Progenitor cell of endocrine pancreas (in vitro differentiated cells): ENCODE measurements at places on chromosomes 12 and 14. TPM values are rescaled to one million over a fixed set of nuclear protein-coding genes. Genes with fewer than 3 reads are reported as not detected.

The PLEKHD1 gene
- total RNA-seq, result 1.5 and 2.0 TPM in 2 replicates

The VWF gene
- total RNA-seq, result 0.10 and 0.22 TPM in 2 replicates

GRCh38 chr14:73223049-73223448 is 14.3 kb upstream of the PAPLN start:
- H3K4me3 ChIP-seq, result no peak overlapping the region
- H3K4me1 ChIP-seq, result peaks cover under 1% of the 10 kb centered on the region
- peaks cover 18% of the 10 kb centered on the region for H3K36me3 ChIP-seq
- no peaks in the 10 kb centered on the region for H3K27me3 ChIP-seq

GRCh38 chr12:116922194-116922897 is 11.6 kb downstream of the FBXW8 start:
- peaks cover 51% of the 10 kb centered on the region for H3K4me1 ChIP-seq
- peaks cover 4% of the 10 kb centered on the region for H3K36me3 ChIP-seq
- no peak overlapping the region for H3K27ac ChIP-seq
- H3K4me3 ChIP-seq, result no peak overlapping the region
- H3K27me3 ChIP-seq, result no peaks in the 10 kb centered on the region
- no peak for DNase-seq

DNA sequence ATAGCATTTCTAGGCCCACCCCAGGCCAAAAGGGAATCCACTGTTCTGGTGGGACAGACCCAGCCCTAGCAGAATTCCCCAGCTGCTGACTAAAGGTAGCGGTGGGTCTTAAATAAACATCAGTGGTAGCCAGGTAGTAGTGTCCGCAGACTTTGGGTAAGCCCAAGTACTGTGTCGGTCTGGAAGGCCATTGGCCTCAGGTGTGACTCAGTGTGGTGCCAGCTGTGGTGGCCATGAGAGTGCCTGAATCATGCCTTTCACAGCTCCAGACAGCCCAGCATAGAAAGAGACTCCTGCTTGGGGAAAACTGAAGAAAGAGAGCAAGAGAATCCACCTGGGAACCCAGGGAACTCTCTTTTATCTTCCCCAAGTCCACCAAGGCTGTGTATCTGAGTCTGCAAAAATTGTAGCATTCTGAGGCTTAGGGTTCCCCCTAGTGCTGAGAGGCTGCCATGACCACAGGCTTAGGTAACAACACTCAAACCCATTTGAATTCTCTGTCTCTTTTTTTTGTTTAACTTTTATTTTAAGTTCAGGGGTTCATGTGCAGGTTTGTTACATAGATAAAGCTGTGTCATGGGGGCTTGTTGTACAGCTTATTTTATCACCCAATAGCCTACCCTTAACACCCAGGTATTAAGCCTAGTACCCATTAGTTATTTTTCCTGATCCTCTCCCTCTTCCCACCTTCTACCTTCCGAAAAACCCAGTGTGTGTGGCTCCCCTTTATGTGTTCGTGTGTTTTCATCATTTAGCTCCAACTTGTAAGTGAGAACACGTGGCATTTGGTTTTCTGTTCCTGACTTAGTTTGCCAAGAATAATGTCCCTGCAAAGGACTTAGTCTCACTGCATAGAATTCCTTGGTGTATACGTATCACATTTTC is 16.7 kb upstream of the CD163L1 start:
- H3K27me3 ChIP-seq, result no peaks in the 10 kb centered on the region
- H3K4me1 ChIP-seq, result no peaks in the 10 kb centered on the region
- peak; percentile 62 for DNase-seq
- no peaks in the 10 kb centered on the region for H3K36me3 ChIP-seq
- no peak overlapping the region for H3K27ac ChIP-seq

DNA sequence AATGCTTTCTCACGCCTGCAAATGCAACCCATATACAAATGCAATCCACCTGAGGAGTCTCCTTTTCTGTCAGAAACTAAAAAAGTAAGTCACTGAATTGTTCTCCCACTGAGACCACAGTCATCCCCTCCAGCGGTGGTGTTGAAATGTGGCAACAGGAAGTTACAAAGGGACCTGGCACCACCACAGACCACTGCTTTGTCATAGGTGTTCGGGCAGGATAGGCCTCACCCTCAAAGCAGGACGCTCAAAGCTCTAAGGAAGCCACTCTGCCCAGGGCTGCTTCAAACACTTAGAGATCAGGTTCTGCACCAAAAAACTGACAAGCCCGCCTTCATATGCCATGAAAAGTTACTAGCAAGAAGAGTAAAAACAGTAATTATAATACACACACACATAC is 11.3 kb downstream of the PHLDA1 start:
- no peak for DNase-seq
- H3K36me3 ChIP-seq, result no peaks in the 10 kb centered on the region
- no peak overlapping the region for H3K4me3 ChIP-seq
- H3K27me3 ChIP-seq, result peaks cover under 1% of the 10 kb centered on the region

DNA sequence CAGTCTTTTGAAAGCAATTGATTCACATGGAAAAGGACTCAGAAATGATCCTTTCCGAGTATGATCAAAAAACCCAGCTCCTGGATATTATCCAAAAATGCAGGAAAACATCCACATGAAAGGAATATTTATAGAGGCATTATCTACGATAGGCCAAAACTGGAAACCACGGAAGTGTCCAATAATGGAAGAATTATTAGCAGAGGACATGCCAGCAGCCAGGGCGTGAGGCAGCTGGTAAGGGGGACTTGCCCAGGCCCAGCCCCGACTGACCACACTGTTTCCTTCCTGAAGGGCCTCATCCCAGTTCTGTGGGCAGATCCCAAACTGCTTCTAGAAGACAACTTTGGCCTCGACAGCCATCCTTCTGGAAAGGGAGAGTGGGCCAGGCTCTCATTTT is 20.5 kb downstream of the ACTN1 start:
- H3K27ac ChIP-seq, result no peak overlapping the region
- DNase-seq, result no peak
- H3K27me3 ChIP-seq, result no peaks in the 10 kb centered on the region
- H3K4me1 ChIP-seq, result peaks cover 14% of the 10 kb centered on the region

DNA sequence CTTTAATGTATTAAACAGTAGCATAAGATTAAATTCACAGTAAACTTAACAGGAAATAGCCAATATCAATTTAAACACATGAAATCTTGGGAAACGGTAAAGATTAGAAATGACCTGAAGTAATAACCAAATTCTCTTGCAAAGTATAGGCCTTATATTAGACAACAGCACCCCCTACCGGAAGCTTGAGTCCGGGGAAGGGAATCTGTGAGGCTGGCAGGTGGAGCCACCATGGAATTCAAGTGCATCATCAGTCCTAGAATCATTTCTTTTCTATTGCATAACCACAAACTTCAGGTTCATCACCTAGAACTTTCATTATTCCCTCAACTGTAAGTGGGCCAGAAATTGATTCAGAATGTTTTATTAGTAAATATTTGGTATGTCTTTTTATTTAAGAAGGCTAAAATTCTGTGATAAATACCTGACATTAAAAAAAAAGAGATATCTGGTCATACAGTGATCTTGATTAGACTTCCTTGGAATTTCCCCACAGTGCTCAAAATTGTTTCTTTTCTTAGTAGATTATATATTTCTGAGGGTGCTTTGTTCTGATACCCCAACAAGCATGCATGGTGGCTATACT is 48.6 kb downstream of the AP5M1 start:
- no peak overlapping the region for H3K27ac ChIP-seq
- H3K36me3 ChIP-seq, result no peaks in the 10 kb centered on the region
- H3K27me3 ChIP-seq, result no peaks in the 10 kb centered on the region
- no peak overlapping the region for H3K4me3 ChIP-seq

GRCh38 chr12:122166422-122167349 is 7.3 kb downstream of the IL31 start:
- H3K27me3 ChIP-seq, result peaks cover 5% of the 10 kb centered on the region
- H3K4me1 ChIP-seq, result no peaks in the 10 kb centered on the region
- no peak overlapping the region for H3K27ac ChIP-seq
- H3K4me3 ChIP-seq, result no peak overlapping the region

GRCh38 chr12:80196419-80196818 is 97.1 kb downstream of the OTOGL start:
- H3K36me3 ChIP-seq, result no peaks in the 10 kb centered on the region
- H3K27ac ChIP-seq, result no peak overlapping the region
- peaks cover 24% of the 10 kb centered on the region for H3K27me3 ChIP-seq
- H3K4me1 ChIP-seq, result no peaks in the 10 kb centered on the region

DNA sequence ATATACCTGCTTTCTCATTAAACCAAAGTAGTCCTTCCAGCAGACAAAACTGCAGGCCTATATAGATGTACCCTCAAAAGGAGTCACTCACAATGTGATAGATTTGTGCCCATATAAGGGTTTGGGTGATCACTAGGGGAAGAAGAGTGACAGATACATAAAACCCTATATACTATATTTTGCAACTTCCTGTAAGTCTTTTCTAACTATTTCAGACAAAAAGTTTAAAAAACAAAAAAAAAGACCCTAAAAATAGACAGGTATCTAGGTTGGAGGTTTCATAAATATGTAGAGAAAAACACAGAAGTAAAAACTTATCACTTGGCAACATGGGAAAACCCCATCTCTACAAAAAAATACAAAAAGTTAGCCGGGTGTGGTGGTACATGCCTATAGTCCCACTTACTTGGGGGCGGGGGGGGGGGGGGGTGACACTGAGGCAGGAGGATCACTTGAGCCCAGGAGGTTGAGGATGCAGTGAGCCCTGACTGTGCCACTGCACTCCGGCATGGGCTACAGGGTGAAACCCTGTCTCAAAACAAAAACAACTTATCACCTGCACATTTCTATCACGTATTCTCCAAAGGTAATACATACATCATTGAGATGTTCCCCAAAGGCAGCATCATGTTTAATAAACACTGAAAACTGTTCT is 2.9 kb downstream of the VCPKMT start:
- peaks cover 28% of the 10 kb centered on the region for H3K36me3 ChIP-seq
- peak overlapping the region; percentile 7 for H3K4me3 ChIP-seq
- peaks cover 15% of the 10 kb centered on the region for H3K4me1 ChIP-seq
- no peak overlapping the region for H3K27ac ChIP-seq

GRCh38 chr12:79964100-79964627 is 29.3 kb upstream of the PPP1R12A start:
- no peak overlapping the region for H3K4me3 ChIP-seq
- H3K4me1 ChIP-seq, result peaks cover 3% of the 10 kb centered on the region
- no peak for DNase-seq

GRCh38 chr12:10136637-10137205 is 6.7 kb upstream of the CLEC7A start:
- DNase-seq, result no peak
- no peaks in the 10 kb centered on the region for H3K27me3 ChIP-seq
- H3K4me3 ChIP-seq, result no peak overlapping the region
- no peaks in the 10 kb centered on the region for H3K36me3 ChIP-seq
- no peaks in the 10 kb centered on the region for H3K4me1 ChIP-seq
- no peak overlapping the region for H3K27ac ChIP-seq
